GM10248 (cell line): ENCODE measurements at places on chromosomes 16 and 17.
A peak's percentile ranks its signal among the peaks of the same experiment; 100 is the strongest.

- no peak for DNase-seq
Observed at GRCh38 chr16:77500934-77501664, 66.3 kb upstream of the ADAMTS18 start.

DNA sequence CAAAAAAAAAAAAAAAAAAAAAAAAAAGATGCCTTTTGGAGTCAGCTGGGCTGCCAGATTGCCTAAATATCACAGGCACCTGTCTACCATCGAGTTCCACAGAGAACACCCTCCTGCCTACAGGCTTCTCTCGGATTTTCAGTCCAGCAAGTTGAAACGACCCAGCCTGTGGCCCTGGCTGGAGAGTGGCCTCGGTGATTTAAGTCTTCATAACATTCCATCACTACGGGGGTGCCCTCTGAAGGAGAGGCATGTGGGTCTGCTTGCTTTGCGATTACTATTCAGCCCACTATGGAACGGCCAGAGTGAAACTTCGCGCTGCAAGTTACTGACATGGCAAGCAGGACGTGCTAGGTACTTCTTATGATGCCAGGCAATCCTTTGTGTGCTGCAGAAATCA is 42.8 kb downstream of the MARCHF10 start:
- no peak for DNase-seq

DNA sequence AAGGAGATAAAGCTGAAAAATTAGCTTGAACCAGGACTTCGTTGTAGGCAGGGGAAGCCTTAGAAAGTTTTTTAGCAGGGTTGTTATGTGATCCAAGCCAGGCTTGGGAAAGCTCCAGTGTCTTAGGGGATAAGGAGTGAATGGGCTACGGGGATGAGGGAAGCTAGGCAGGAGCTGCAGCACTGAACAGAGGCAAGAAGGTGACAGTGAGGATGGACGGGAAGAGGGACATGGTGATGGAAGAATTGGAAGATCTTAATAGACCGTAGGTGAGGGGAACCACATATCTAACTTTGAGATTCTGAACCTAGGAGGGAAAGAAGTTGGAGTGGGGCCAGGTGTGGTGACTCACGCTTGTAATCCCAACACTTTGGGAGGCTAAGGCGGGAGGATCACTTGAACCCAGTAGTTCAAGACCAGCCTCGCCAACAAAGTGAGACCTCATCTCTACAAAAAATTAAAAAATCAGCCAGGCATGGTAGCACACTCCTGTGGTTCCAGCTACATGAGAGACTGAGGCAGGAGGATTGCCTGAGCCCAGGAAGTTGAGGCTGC is 3.2 kb downstream of the RHBDL3 start:
- no peak for DNase-seq

- DNase-seq = no peak
Observed at GRCh38 chr17:66508896-66509844, 206.8 kb downstream of the PRKCA start.

DNA sequence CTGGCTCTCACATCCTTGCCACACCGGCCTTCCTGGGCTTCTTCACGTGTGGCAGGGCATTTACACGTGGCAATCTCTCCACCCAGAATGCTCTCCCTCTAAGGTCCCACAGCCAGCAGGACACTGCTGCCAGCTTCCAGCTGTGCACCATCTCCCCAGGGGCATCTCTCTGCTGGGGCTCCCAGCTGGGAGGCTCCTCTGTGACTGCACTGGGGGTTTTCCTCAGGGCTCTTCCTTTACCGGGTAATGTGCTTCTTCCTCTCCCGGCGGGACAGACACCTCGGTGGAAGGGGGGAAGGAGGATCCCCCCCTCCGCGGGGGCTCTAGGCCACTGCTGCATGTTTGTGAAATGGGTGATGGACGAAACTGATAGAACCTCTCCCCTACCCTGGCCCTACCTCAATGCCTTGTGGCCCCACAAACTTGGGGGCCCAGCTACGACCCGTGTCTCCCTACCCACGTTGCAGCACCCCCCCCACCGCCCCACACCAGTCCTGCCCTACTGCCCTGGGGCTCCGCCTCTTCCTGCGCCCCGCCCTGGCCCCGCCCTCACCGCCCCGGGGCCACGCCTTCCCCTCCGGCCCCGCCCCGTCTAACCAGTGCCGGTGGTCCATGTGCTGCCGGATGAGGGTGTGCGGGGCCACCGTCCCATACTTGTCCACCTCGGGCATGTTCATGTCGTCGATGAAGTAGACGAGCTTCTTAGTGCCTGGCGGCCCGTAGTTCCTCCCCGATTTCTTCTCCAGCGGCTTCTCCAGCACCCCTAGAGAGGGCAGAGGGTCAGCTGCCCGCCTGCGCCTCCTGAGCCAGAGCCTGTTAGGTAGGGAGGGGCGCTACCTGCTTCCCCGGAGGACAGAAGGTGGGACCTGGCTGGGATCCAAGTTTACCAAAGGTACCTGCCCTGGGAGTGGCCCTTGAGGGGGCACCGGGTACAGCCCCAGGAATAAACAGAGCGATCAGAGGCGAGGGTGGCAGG is 92.6 kb downstream of the DNAH17 start:
- DNase-seq = peak; percentile 87

- no peak for DNase-seq
Observed at GRCh38 chr16:747978-748746, 7.4 kb upstream of the CIAO3 start.

DNA sequence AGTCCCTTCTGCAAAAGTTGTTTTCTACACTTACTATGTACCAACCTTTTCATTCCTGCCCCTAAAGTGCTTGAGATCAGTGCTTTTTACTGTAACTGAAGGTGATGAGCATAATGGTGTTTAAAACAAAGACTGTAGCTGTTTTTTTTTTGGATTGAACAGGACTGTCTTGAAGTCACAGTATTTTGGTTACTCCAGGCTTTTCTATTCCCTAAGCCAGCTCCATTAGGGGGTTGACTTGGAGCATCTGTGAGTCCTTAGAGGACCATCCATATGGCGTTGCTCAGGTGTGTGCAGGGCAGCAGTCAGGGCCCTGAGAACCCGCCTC is 29.0 kb upstream of the LGALS9 start:
- DNase-seq = no peak

- no peak for DNase-seq
Observed at GRCh38 chr17:530851-531250, 178.2 kb upstream of the RPH3AL start.

DNA sequence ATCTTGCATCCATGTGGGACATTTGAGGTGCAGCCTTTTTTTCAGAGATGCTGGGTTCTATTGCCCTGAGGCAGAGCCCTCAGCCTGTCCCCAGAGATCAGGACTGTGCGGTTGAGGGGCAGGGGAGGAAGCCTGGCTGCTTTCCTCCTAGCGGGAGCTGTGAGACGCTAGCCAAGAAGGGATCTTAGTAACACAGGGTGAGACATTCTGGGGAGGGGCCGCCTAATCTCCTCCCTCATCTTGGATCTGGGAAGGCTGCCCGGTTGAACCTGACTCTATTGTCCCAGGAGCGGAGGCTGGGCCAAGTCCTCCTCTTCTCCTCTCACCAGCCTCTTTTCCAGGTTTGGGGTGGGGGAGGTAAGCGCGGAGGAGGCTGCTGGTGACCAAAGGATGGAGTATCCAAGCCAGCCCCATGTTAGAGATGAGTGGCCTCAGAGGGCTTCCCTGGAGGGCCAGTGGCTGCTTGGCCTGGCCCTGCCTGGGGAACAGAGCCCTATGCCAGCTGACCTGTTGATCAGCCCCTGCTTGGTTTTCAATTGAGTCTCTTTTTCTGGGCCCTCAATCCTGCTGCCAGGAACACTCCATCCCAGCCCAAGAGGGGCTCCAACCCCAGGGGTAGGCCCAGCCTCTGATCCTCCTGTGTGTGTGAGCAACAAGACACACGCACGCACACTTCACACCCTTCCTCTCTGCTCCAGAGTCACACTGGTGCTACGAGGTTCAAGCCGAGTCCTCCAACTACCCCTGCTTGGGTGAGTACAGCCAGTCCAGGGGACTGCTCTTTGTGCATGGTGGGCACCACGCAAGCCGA is 5.0 kb downstream of the CA4 start:
- no peak for DNase-seq

DNA sequence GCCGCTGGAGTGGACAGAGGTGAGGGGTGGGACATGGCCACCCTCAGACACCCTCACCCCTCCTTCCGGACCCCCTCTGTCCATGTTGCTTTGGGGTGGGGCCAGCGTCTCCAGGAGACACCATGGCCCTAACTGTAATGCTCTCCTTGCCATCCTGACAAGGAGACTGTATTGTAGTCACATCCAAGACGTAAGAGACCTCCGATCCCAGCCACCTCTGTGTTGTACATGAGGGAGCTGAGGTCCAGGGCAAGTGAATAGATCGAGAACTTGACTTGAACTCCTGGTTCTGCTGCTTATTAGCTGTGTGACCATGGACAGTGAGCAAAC is 30.2 kb downstream of the POLR3E start:
- no peak for DNase-seq

- DNase-seq = no peak
Observed at GRCh38 chr17:78125976-78126894, 2.3 kb downstream of the TMC6 start.

DNA sequence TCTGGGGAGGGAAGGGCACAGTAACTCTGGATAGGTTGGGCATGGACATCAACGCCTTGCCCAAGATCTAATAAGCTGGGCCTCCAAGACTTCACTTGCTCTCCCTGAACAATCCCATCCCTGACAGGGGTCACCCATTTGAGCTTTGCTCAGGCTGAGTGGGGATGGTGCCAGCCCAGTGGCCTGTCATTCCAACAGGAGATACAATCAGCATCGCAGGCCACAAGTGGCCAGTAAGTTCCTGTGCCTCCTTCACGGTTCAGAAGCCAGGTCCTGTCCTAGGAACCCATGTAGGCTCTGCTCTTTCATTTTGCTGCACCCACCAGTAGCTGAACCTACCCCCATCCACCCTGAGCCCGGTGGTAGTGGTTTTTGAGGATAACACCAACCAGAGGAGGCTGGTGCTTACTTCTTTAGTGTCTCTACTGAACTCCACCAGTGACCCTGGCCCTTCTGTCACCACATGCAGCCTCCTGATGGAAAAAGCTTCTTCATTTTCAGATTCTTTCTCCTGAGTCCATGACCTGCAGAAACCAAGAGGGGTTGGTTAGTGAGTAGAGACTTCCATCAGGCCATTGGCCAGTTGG is 14.9 kb downstream of the PLEKHG4 start:
- no peak for DNase-seq

GRCh38 chr17:51231999-51232398 is 27.9 kb downstream of the MBTD1 start:
- no peak for DNase-seq
